Breast epithelium (tissue), 4 donors: ENCODE measurements at places on chromosomes 16 and 17. TPM values are rescaled to one million over a fixed set of nuclear protein-coding genes. Genes with fewer than 3 reads are reported as not detected.
A peak's percentile ranks its signal among the peaks of the same experiment; 100 is the strongest.

GRCh38 chr17:28958820-28959455, 7.6 kb upstream of the PHF12 start:
- DNase-seq: no peak

DNA sequence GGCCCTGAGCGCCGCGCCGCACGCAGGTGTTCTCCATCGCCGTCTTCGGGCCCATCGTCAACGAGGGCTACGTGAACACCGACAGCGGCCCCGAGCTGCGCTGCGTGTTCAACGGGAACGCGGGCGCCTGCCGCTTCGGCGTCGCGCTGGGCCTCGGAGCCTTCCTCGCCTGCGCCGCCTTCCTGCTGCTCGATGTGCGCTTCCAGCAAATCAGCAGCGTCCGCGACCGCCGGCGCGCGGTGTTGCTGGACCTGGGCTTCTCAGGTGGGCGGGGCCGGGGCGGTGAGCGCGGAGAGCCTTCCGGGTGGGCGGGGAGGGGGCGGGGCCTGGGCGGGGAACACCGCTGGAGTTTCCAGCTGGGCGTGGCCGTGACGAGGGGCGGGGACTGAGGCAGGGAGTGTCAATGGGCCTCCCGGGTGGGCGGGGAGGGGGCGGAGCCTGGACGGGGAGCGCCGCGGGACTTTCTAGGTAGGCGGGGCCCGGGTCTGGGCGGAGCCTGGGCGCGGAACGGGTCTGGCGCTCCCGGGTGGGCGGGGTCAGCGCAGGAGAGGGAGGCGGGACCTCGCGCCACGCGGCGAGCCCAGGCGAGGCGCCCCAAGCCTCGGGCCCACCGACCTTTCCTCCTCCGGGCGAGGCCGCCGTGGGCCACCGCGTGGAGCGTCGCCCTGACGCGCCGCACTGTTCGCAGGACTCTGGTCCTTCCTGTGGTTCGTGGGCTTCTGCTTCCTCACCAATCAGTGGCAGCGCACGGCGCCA, 2.4 kb downstream of the SYNGR3 start:
- peak; percentile 87 for DNase-seq

GRCh38 chr17:54985476-54985875, 16.9 kb downstream of the STXBP4 start:
- DNase-seq: no peak

- DNase-seq: peak; percentile 83
Observed at GRCh38 chr16:71230122-71230845, at the start of gene HYDIN. Gene HYDIN, minus strand, starts transcription at chr16:71230722. Its CDS starts 43,827 bp downstream, at chr16:71186895.

DNA sequence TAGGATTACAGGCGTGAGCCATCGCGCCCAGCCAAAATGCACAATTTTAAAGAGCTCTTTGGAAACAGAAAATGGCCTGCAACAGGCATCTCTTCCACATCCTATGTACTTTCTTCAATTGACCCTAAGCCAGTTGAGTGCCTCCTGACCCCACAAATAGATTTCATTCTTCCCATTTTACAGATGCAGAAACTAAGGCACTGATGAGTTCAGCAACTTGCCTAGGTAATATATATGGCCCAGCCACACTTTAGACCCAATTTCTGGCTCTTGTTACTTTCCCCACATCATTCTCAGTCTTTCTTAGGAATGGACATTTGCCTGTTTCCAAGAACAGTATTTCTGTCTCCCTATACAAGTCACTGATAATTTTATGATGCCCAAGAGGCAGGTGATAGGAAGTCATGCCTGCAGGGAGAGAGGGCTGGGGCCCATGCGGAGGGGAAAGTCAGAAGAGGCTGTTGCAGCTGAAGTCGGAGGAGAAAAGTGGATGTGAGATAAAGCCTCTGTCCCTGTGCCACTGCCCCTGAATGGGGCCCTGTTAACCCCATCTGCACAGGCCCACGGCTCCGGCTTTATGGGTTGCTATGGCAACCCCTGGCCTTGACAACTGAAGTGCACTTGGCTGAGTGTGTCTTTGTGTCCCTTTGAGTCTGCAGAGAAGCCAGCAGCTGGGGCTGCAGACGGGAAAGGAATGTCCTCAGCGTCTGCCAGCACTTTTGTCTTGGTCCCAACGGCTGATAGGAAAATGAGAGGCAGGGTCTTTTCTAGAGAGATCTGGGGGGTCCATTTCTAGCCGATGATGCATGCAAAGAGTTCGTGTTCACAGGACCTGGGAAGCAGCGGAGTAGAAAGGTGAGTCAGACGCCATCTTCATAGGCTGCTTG, 45.9 kb downstream of the ABAT start:
- DNase-seq: no peak

DNA sequence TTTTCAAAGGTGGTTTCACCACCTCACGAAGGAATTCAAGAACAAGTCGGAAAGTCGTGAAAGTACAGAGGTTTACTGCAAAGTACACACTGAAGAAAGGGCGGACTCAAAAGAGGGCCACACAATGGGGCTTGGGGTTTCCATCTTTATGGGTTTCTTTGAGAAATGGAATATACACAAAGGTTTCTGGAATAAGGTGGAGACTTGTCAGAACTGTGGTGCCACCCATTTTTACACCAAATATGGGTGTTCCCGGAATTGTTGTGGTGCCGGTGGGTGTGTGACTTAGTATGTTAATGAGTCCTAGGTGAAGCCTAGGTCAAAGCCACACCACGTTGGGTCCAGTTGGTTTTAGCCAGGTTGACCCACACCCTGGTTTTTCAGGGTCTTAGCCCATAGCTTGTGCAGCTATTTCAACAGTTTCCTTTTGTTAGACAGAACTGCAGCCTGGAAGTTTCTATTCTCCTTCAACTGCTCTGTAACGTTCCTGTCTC, 567 bp upstream of the GCSH start:
- DNase-seq: no peak

- no peak for DNase-seq
Observed at GRCh38 chr16:30619638-30620037, 9.4 kb upstream of the ZNF689 start.

- DNase-seq: no peak
Observed at GRCh38 chr16:69833357-69834282, 71.5 kb downstream of the WWP2 start.

DNA sequence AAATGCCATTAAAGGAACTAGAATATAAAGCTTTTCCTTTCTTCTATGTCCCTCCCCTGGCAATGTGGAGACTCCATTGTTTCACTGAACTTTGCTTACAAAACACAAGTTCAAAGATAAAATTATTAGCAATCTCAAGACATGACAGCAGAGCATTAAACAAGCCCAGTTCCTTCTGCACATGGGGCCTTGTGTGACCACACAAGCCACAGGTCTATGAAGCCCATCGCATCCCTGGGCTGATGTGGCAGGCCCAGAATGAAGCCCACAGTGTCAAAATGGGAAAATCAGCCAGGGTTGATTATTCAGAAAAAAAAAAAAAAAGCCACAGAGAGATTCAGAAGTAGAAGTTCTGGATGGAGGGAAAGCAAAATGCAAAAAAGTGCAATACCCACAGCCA, 12.9 kb upstream of the SLC39A11 start:
- no peak for DNase-seq

DNA sequence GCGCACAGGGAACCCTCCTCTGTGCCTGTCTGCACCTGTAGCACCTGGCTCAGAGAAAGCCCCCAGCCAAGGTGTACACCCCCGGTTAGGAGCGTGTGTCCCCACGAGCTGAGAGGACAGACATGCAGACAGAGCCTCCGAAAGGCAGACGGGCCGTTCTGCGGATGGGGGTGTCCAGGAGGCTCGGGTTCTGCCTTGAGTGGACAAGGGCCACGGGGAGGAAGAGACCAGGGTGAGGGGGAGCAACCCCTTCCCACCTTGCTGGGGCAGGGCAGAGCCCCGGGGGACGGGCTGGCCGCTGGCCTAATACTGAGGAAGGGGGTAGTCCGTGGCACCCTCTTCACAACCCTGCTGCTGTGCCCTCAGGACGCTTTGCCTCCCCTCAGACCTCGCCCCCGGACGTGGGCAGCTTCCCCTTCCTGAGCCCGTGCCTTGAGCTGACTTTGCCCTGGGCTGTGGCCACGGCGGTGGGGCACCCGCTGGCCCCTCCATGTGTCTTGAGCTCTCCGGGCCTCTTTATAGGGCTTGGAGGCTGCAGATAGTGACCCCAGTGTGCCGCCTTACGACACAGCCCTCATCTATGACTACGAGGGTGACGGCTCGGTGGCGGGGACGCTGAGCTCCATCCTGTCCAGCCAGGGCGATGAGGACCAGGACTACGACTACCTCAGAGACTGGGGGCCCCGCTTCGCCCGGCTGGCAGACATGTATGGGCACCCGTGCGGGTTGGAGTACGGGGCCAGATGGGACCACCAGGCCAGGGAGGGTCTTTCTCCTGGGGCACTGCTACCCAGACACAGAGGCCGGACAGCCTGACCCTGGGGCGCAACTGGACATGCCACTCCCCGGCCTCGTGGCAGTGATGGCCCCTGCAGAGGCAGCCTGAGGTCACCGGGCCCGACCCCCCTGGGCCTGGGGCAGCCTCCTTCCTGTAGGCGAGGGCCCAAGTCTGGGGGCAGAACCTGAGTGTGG, 5.7 kb downstream of the SLC22A31 start:
- DNase-seq: no peak

DNA sequence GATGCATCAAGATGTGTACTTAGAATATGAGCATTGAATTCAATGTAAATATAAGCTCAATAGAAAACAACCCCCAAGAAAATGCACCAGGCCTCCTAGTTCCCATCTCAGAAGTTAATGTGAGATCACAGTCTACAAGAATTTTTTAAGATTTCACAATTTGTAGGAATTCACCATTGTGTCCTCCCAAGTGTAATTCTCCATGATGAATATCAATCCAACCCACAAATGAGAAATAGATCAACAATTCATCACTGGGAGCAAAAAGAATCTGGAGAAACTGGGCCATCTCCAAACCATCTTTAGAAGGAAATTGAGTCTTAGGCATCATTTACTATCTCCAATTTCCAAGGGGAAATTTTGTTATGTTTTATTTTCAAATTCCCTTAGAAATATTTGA, 310.5 kb upstream of the GOT2 start:
- DNase-seq: no peak

GRCh38 chr16:88503374-88503770, 50.3 kb downstream of the ZFPM1 start:
- no peak for DNase-seq

GRCh38 chr17:17256316-17256715, 19.3 kb upstream of the FLCN start:
- DNase-seq: no peak

DNA sequence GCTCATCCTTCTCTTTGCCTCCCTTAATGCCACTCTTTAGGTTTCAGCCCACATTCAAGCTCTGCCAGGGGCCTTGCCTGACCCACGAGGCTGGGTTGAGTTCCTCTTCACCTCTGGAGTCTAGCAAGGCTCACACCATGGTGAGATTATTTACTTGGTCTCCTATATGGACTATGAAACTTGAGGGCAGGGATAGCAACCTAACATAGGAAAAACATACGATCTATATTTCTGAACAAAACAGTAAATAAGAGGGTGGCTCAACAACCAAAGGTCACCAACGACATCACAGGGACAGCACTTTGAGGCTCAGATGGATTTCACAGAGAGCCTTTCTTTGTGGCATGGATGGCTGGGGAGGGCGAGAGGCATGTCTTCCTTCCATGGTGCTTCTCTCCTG, 197.0 kb downstream of the MAF start:
- DNase-seq: no peak

DNA sequence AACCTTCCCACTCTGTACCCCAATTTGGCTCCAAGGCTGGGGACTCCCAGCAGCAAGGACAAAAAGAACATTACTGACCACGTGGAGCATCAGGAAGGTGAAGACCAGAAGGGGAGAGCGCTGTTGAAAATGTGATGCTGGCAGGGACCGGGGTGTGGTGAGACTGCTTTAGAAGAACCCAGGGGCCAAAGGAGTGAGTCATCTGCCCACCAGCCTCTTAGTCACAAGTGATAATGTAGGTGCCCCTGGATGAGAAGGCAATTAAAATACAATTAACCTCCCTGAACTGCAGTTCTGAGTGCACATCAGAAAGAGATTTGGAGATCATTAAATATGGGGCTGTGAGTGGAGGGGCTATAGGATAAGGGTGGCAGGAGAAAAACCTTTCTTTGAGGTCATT, 366.6 kb upstream of the CCL2 start:
- DNase-seq: no peak

GRCh38 chr17:48153691-48154358, 46.3 kb downstream of the SNX11 start:
- DNase-seq: no peak

GRCh38 chr17:83149761-83150251, 70.4 kb downstream of the METRNL start:
- DNase-seq: peak; percentile 13

Gene SDK2
- total RNA-seq: 2.9 TPM

Gene ODAD4
- 1.6 TPM for total RNA-seq

Gene PIMREG
- total RNA-seq: 4.3 TPM

Gene ANKS4B
- 0.33 TPM for total RNA-seq

Gene CA7
- total RNA-seq: not detected

Gene RNF227
- total RNA-seq: 19.5 TPM

Gene TMEM88
- total RNA-seq: 4.8 TPM

Gene HOXB1
- total RNA-seq: not detected

Gene CD300LB
- not detected for total RNA-seq

Gene SCNN1B
- total RNA-seq: 18.0 TPM

Gene C17orf113
- total RNA-seq: 2.3 TPM

Gene RHBDL1
- 0.48 TPM for total RNA-seq
